ENCODE measurements at places on chromosomes 4 and X.

DNA sequence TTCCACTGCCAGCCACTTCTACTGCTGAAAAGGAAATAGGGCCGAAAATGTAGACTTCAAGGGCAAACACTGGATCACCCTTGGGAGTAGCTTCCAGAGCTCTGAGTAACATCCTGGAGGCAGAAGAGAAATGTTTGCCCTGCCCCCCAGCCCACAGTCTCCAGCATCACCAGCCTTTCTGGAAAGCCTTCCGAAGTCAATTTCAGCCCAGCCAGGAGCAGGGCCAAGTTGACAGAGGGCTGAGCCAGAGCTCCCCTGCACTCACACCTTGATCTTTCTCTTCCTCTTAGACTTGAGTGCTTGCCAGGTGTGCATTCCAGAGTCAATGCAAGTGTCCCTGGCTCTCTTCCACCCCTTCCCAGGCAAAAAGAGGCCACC, 35.2 kb downstream of the SLC25A5 start:
- DNase-seq, result no peak

DNA sequence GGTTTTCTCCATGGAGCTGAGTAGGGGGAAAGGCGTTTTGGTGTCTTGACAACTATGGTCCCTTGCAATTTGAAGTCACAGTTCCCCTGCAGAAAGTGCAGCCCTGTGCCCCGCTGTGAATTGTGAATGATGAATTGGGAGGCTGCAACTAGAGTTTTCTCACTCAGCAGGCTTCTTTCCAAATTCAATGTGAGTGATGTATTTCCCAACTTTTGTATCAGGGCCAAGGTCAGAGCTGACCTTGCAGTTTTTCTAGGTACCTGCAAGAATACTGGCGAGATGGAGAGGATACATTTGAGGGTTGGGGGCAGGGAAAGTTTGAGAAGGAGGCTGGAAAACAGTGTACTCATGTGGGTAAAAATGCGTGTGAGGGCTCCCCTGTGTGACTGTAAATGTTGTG, 11.7 kb downstream of the PHEX start:
- DNase-seq, result no peak

GRCh38 chr4:13516315-13516860, 27.9 kb downstream of the NKX3-2 start:
- no peak for DNase-seq

DNA sequence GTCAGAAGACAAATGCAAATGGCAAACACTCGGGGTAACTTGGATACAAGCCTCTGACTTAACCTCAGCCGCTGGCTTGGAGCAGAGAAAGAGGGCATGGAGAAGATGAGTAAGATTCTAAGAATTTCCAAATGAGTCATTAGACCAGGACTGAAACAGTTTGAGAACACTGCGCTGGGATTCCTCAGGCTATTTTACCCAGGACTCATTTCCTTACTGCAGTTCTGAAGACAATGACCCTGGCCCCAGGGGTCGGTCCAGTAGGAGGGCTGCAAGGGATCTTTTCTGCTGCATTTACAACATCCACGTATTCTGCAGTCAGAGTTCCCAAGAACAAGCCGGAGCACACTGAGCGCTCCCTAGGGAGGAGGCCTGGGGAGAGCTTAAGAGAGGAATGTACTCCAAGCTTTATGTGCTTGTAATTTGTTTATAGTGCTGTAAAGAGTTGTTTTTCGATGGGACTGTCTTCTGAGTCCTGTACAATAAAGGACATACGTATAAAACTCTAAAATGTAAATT, 27.3 kb upstream of the SORBS2 start:
- DNase-seq, result no peak

GRCh38 chr4:73178389-73178788, 80.2 kb downstream of the ANKRD17 start:
- DNase-seq, result no peak

- no peak for DNase-seq
Measured at GRCh38 chrX:49959602-49960001, 37.2 kb downstream of the CLCN5 start.

Measured in SK-N-DZ (cell line).